ENCODE measurements at places on chromosomes 3 and 15. TPM values are rescaled to one million over a fixed set of nuclear protein-coding genes. Genes with fewer than 3 reads are reported as not detected.

The VILL gene
- 13.6 TPM for total RNA-seq

The ZNF660 gene
- 14.3 TPM for total RNA-seq

The CDHR4 gene
- total RNA-seq, result not detected

The NR2F2 gene
- 4.1 TPM for total RNA-seq

The CLDND1 gene
- 141 TPM for total RNA-seq

The IL17RC gene
- 4.5 TPM for total RNA-seq

The SPINK8 gene
- total RNA-seq, result not detected
